T-helper 9 cell (primary cell): ENCODE measurements at places on chromosomes 7 and 10.

- peak; percentile 31 for DNase-seq
Observed at GRCh38 chr7:142323706-142324105, 65.8 kb upstream of the PRSS58 start.

GRCh38 chr10:46106410-46107255, 60.6 kb upstream of the MSMB start:
- DNase-seq: peak; percentile 31

- no peak for DNase-seq
Observed at GRCh38 chr7:2566890-2567678, 8.3 kb downstream of the IQCE start.

DNA sequence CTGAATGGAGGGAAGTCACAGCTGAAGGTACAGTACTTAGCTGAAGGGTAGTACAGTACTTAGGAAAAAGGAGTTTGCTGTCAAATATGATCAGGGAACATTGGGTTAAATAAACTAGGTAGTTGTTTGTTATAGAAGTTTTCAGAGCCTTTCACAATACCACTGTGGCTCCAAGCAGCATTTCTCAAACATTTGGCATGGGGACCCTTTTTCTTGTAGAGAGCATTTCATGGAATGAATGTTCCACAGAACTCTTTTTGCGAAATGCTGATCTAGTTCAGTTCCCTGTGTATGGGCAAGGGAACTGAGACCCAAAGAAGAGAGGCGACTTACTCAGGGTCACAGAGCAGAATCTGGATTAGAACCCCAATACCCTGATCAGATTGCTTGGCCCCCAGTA, 31.5 kb upstream of the DDX50 start:
- no peak for DNase-seq

DNA sequence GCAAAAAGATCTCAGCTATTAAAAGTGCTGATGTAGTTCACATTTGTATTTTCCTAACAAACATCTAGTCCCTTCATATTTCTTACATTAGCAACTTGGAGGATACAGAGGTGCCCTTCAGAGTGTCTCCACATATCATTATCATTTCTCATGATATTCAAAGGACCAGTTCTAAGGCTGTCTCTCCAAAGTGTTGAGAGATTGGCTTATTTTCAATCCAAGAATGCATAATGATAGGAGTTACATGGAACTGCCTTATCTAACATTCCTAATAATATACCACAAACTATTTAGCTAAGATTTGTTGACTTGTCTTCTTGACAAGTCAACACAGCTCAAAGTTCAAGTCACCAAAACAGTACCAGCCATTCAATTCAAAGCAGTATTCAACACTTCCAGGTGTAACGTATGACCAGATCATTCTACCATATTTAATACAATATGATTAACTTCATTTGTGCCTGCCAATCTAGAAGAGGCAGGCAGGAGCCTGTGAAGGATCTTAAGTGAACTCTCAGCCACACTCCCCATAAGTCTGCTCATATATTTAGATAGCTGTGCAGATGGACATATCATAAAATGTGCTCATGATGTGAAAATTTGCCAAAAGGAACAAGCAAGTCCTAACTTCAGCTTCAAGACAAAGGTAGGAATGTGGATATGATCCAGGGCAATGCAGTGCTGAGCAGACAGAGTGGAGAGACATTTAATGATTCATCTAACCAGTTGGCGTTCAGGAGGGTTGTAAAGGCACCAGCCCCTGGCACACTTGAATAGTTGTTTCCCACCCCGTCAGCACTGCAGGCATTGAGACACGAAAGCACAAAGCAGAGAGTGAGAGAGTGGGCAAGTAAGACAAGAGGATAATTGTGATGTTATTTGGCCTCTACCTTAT, 108.3 kb downstream of the MTERF1 start:
- DNase-seq: no peak

GRCh38 chr7:620056-620455, 100.4 kb upstream of the PDGFA start:
- no peak for DNase-seq

DNA sequence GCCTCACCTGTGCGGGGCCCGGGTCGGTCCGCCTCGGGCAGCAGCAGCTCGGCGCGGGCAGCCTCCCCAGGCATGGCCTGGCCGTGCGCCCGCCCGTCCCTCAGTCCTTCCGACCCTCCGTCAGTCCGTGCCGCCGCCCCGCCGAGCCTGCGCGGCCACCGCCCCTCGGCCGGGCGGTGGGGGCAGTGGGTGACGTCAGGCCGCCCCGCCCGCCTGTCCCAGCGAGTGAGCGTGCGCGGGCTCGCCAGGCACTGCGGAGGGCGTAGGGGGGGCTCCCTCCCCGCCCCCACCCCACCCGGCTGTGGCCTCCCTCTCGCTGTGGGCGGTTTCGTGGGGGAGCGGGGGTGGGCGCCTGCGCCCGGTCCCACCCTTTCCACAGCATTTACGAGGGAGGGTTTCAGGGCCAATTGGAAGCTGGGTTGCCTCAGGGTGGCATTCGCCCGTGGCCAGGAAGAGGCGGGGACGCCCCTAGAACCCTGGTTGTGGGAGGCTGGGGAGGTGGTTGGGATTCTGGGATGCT, at the start of gene NACAD:
Gene NACAD, minus strand, starts transcription at position 149 of the 520 bp plus-strand sequence. Its CDS starts 75 bp downstream, at position 74.
- no peak for DNase-seq

- DNase-seq: no peak
Observed at GRCh38 chr10:112365014-112365432, 8.9 kb upstream of the ACSL5 start.

DNA sequence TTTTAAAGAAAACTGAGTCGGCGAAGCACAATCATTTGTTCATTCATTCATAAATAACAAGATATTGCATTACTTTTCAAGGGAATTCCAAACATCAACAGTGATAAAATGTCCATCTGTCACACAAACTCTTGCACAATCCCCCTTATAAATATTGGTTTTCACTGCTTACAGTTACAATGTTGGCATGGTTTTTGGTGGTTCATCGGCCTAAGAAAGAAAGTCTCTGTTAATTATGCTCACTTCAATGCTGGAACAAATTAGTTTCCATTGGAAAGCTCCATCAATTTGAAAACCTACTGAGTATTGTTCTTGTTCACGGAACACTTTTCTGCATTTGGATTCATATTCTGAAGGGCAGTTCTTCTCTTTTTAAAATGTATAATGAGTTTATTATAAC, 188.5 kb downstream of the JAZF1 start:
- DNase-seq: no peak

GRCh38 chr10:48839809-48840679, 99.6 kb downstream of the LRRC18 start:
- no peak for DNase-seq

GRCh38 chr10:113084031-113084430, 134.0 kb downstream of the TCF7L2 start:
- DNase-seq: no peak

DNA sequence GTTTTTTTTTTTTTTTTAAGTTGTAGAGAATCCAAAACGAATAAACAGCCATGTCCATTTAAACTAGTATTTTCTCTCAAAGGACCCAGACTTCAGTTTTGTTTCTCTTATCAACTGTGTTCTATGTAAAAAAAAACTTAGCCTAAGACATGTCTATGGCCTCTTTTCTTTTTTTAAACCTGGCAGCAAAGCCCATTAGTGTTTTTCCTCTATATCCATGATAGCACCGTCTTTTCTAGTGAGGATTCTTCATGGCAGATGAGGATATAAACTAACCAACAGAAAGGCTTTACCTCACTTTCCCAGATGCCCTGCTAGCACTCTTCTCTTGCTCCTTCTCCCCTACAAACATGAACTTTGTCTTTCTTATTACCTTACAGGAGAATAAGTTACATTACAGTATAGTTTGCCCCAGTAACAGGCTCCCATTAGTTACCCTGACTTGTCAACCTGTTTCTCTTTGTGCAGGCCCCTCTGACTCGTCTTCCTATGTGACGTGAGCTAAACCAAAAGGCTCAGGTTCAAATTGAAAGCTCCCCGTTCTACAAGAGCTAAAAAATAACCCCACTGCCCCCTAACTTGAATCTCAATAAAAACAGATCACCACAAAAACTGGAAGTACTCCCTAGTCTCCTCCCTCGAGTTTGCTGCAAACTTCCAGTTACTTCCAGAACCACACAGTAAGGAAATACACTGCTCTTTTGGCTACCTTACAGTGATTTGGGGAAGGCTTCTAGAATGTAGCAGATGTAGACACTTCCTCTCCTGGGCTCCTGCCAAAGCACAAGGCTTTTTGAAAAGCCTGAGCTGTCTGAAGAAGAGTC, 20.1 kb downstream of the P4HA1 start:
- no peak for DNase-seq

DNA sequence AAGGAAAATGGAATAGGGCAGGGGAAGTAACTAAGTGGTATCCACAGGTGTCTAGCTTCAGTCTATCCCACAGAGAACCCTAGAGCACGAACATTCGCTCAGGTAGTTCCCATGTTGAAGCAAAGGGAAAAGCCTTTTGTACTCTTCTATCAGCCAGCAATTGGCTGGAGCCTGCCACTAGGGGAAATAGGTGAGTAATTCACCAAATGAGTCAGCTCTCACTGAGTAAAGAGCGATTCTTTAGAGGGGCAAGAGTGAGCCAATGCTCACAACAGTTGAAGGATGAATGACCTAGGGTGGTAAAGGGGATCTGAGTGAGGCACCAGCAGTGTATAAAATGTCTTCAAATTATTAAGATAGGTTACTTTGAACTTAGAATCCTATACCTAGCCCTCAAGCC, 94.1 kb upstream of the ZNF800 start:
- no peak for DNase-seq

DNA sequence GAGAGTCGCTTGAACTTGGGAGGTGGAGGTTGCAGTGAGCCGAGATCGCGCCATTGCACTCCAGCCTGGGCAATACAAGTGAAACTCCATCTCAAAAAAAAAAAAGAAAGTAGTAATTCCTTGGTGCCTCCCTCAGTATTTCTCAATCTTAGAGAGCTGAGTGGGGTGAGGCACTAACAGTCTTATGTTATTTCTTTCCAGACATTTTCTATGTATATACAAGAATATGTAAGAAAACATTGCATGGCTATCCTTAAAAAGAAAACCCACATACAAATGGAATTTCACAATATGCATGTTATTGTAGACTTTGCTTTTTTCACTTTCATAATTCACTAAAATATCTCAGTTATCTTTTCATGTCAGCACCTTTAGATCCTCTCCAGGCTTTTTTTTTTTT, 13.6 kb upstream of the SLF2 start:
- DNase-seq: no peak

DNA sequence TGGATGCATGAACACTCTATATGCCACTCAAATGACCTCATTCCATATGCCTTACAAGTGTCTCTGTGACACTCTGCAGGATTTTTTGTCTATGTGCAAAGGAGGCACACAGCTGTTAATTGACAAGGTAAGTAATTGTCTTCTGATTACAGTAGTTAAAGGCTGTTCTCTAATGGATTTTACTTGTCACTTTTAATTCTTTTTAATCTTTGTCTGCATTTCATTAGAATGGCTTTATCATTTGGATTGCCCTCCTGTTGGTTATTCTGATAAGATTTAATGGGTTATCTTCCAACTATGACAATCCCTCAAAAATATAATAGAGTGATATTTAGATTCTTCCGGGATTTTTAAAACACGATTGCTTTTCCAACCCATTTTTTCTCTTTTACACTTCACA, 290.0 kb upstream of the TEX47 start:
- DNase-seq: no peak

DNA sequence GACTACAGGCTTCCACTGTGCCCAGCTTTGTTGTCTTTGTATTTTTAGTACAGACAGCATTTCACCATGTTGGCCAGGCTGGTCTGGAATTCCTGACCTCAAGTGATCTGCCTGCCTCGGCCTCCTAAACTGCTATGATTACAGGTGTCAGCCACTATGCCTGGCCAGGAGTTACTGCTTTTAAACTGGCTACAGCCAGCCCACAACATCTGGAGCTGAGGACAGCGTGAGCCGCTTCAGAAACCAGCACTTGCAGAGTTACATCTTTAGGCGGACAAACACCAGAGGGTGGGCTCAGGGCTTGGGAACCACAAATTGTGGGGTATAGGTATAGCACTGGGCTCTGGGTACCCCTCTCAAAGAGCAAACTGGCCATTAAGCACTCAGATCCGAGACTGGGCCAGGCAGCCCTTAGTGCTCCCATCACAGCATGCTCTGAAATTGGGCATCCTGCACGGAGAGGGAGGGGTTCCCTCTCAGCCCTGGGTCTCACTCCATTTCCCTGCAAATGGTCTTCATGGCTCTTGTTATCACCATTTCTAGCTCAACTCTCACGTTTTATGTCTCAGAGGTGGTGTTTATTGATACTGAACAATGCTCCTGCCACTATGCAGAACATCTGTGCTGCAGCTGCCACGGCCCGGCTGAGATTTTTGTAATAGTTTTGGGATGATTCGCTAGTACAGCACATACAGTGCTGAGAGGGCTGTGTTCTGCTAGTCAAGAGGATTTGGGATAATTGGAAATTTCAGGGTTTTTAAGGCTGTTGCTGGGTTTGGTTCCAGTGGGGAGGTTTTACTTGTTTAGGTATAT, 146.4 kb upstream of the LYZL2 start:
- no peak for DNase-seq

DNA sequence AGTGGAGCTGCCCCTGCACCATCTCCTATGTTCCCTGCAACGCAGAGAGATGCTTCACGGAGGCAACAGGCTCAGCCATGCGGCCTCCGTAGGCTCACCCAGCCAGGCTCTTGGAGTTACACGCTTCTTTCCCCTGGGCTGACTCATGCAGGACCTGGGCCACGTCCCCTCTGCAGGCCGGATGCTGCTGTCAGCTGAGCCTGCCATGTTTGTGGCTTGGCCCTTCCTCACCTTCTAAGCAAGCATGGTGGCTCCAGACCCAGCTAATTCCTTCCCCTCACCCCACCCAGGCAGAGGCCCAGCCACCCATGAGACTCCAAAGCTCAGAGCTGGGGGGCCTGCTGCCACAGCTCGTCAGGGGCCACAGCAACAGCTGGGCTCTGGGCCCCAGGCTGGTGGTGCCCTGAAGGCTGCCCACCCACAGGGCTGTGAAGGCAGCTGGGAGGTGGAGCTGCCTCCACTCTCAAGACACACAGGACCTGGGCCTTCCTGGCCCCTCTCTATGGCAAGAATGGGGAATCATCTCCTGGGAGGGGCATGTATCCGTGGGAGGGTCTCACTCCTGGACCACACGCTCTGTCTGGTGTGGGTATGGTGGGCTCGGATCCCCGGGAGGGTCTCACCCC, 219.6 kb downstream of the ELFN1 start:
- DNase-seq: no peak

- DNase-seq: no peak
Observed at GRCh38 chr7:73890555-73891147, 29.7 kb downstream of the TMEM270 start.

- DNase-seq: no peak
Observed at GRCh38 chr10:73597346-73597745, 6.2 kb upstream of the USP54 start.

GRCh38 chr10:43689955-43690771, 41.5 kb upstream of the ZNF32 start:
- peak; percentile 76 for DNase-seq
